Muscle of leg (tissue), 16 donors: ENCODE measurements at places on chromosomes 4 and X. TPM values are rescaled to one million over a fixed set of nuclear protein-coding genes. Genes with fewer than 3 reads are reported as not detected.

The COX7B2 gene
- not detected for polyA plus RNA-seq

The PITX2 gene
- 39.5 TPM for polyA plus RNA-seq

The PNPLA4 gene
- polyA plus RNA-seq: 16.3 TPM

The USP26 gene
- polyA plus RNA-seq: not detected

The SLC10A4 gene
- 0.87 TPM for polyA plus RNA-seq

The ARSD gene
- polyA plus RNA-seq: 7.2 TPM

The POU3F4 gene
- polyA plus RNA-seq: not detected

The EMD gene
- 48.8 TPM for polyA plus RNA-seq

The FAM9B gene
- polyA plus RNA-seq: not detected

The REPS2 gene
- polyA plus RNA-seq: 9.5 TPM

The TRIM60 gene
- polyA plus RNA-seq: not detected

The CTAG1B gene
- not detected for polyA plus RNA-seq

The CXCL11 gene
- polyA plus RNA-seq: not detected

The ADGRG4 gene
- not detected for polyA plus RNA-seq

The KCNIP4 gene
- polyA plus RNA-seq: 2.0 TPM

The SUPT20HL1 gene
- polyA plus RNA-seq: not detected

The ASB9 gene
- polyA plus RNA-seq: 3.1 TPM

The SSX4 gene
- polyA plus RNA-seq: not detected

The DCAF4L1 gene
- polyA plus RNA-seq: 0.40 TPM

The PRSS12 gene
- polyA plus RNA-seq: 13.8 TPM

The DDX60 gene
- 4.4 TPM for polyA plus RNA-seq

The GLUD2 gene
- polyA plus RNA-seq: 2.0 TPM

The TEC gene
- 0.50 TPM for polyA plus RNA-seq
